ENCODE measurements at places on chromosomes 4 and X.
A peak's percentile ranks its signal among the peaks of the same experiment; 100 is the strongest.

DNA sequence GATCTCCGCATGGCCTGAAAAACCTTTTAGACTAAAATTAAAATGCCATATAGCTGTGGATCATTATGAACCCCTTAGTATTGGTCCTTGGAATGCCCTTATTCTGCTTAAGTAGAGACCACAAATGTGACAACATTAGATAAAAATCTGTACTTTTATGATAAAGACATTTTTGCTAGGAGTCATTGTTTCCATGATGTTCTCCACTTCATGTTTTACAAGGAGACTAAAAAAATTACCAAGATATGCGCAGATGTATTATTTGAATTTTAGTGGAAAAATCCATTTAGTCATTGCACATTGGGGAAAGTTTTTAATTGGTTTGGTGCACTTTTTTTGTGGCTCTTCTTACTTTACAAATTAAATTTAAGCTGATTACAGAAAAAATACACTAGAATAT lies 85.1 kb upstream of the HPRT1 start:
- no peak for DNase-seq

DNA sequence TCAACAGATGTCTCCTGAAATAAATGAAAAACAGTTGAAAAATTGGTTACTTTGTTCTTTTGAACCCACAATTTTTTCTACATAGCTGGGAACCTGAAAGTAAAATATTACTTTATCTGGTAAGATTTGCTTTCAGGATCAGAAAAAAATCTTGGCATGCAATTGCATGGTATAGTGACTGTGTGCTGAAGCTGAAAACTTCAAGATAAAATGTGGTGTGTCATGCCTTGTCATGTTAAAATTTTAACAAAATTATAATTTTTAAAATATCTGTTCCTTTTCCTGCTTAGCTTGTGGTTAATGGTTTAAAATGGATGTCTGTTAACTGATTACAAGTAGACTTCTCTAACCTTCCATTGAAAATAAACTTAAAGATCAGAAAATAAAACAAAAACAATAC lies 904.8 kb downstream of the PDHA2 start:
- no peak for DNase-seq

DNA sequence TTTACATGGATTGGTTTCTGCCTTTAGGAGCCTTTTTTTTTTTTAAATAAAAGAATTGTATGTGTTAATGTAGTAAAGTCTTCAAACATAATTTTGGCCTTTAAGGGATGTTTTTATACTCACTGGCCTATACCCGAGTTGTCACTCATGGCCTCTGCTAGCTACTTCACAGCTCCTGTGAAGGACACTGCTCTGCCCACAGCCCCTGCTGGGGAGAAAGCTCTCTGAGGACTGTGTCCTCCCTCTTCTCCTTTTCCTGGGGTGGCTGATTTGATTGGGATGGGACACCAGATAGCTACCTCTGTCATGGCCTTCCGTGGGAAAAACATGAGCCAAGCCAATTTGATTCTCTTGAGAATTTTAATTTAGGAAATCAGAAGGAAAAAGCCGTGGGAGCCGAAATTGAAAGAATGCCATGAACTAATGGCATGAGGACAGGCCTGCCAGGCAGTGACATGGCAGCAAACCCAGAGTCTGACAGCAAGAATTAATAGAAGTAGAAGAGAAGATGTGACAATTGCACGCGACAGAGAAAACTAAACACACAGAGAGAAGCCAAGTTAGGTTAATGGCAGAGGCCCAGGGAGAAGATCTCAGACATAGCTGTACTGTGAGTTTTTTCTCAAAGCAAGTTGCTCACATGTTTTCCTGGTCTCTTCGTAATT lies 81.4 kb downstream of the ARHGAP10 start:
- DNase-seq, result no peak

DNA sequence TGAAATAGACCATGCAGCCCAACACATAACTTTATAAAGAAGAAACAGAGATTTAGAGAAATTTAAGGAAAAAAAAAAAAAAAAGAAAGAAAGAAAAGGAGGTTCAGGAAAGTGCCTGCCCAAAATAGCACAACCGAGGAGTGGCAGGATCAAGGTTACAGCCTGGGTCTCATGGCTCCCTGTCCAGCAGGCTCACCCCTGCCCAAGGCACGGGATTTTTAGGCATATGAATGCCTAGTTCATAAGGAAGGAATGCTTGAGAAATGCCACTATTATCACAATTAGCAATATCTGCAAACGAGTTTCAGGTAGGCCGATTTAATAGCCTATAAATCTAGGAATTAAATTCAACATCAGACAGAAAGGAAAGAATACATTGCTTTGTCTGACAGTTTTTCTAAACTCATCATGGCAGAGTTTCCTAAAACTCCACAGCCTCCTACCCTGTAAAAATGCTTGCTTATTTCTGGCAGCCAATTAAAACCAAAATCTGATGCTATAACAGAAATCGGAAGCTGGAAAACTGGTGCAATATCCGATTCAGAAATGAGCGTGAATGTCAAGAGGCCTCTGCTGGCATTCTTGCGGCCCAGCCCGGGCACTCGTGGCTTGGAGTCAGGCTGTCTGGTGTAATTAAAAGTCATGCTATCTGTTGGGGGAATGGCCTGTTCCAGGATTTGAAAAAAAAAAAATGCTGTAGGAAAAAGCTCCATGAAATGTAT lies 63.5 kb downstream of the GEMIN8 start:
- no peak for DNase-seq

GRCh38 chrX:139642241-139642927 lies 65.6 kb downstream of the MCF2 start:
- no peak for DNase-seq

DNA sequence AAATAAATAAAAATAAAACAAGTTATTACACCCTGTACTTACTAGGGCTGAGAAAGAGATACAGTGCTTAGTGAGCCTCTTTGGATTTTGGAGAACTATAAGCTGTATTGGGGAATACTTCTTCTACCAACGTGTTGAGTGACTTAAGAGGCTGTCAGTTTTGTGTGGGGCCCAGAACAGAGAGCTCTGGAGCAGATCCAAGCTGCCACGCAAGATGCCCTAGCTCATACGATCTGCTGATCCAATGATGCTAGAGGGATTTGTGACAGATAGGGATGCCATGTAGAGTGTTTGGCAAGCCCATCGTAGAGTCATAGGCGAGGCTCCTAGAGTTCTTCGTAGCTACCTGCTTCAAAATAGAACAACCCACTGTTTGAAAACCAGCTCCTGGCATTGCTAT lies 60.3 kb upstream of the KLF3 start:
- DNase-seq, result peak; percentile 70

- no peak for DNase-seq
Observed at GRCh38 chrX:6983207-6983955, 164.1 kb upstream of the STS start.

- no peak for DNase-seq
Observed at GRCh38 chrX:135740681-135741149, 27.3 kb downstream of the CT45A1 start.

GRCh38 chrX:44908827-44909226 lies 35.8 kb downstream of the KDM6A start:
- no peak for DNase-seq

- DNase-seq, result no peak
Observed at GRCh38 chr4:100989401-100989800, 357.9 kb downstream of the PPP3CA start.

- no peak for DNase-seq
Observed at GRCh38 chr4:86442881-86443280, 83.0 kb upstream of the MAPK10 start.

DNA sequence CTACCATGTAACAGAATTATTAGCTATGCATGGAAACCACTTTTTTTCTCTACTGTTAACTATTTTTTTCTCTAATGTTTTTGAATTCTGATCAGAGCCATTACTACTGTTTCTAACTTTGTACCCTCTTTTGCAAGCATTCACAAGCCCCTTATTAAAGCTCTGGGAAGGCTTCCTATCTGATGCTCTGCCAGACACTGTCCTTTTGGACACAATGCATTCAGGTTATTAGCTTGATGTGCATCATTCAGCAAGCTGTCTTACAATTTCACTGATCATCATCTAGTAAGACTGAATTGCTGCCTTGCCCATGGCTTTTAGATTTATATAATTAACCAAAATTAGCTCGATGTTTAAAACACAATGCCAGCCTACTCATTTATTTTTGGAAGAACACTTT lies 155.1 kb downstream of the NR3C2 start:
- no peak for DNase-seq

GRCh38 chrX:31323658-31324057 lies 251.8 kb upstream of the FTHL17 start:
- DNase-seq, result no peak

DNA sequence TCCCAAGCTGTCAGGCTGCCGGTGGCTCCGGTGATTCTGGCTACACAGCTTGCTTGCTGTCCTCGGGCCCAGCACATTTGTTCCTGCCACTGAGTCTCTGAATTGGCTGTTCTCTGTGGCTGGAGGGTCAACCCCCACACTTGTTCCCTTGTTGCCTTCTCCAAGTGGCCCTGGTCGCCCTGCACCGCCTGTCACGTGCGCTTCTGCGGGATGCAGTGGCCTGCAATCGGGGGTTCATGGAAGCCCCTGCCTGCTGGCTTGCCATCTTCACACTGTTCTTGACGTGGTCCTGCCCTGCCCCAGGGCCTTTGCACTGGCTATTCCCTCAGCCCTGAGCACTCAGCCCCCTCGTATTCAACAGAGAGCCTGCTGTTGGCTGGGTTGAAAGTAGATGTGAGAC lies 8.1 kb downstream of the CLCN4 start:
- DNase-seq, result no peak

- DNase-seq, result peak; percentile 91
Observed at GRCh38 chrX:106802388-106803275, at the start of gene TBC1D8B. Gene TBC1D8B (plus strand): TSS chrX:106802673. CDS start chrX:106802854, 181 bp downstream.

DNA sequence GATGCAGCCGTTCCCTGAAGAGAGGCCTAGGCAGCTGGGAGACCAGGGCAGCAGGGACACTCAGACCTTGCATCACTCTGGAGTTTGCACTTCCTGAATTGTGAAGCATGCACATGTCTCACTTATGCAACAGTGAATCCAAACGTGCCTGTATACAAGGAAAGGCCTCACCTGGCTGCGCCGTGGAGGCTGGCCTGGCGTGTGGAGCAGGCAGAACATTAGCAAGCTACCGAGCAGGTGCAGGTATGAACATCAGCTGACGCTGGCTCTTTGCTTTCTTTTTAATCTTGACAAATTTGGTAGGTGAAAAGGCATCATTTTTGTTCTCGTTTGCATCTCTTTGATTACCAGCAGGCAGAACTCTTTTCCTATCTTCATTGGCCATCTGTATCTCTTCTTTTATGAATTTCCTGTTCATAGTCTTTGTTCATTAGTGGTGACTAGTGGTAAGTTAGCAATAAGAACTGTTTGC lies 37.1 kb upstream of the IRAK1 start:
- no peak for DNase-seq

DNA sequence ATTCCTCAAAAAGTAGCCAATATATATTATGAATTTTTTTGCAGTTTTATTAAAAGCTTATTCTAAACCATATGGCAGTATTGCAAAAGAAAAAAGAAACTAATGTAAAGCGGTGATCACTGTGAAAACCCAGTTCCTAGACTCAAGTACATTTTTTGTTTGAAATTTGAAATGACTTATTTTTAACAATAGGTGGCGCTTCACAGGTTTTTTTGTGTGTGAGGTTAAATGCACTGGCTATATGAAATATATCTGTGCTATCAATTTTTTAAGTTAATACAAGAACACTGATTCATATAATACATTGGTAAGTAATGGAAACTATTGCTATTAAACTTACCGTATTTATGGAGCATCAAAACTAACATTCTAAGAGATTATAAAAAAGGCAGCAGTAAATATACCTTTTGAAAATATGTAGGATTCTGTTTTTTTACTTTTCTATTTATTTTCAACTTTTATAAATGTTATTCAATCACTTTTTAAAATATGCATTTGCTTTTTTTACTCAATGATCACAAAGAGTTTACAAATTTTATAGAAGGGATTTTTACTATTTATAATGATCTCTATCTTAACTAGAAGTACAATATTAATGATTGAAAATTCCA lies 5.6 kb upstream of the SPRY1 start:
- DNase-seq, result no peak

GRCh38 chr4:26356081-26356501 lies 35.3 kb downstream of the RBPJ start:
- DNase-seq, result no peak

- no peak for DNase-seq
Observed at GRCh38 chrX:13414006-13414647, 94.3 kb upstream of the ATXN3L start.

GRCh38 chr4:159735281-159736207 lies 632.7 kb downstream of the RAPGEF2 start:
- no peak for DNase-seq

DNA sequence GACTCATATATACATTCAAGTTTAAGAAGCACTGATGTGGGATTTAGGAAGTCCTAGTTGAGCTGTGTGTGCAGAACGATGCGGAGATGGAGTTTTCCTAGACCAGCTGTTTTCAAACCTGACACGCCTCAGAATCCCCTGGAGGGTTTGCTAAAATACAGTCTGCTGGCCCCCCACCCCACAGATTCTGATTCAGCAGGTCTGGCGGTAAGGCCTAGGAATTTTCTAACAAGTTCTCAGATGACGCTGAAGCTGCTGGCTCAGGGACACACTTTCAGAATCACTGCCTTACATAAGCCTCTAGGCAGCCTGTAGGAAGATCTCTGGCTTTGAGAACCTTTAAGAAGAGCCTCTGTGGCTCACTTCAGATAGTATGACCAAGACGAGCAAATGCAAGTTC lies 73.1 kb downstream of the PHEX start:
- DNase-seq, result no peak

DNA sequence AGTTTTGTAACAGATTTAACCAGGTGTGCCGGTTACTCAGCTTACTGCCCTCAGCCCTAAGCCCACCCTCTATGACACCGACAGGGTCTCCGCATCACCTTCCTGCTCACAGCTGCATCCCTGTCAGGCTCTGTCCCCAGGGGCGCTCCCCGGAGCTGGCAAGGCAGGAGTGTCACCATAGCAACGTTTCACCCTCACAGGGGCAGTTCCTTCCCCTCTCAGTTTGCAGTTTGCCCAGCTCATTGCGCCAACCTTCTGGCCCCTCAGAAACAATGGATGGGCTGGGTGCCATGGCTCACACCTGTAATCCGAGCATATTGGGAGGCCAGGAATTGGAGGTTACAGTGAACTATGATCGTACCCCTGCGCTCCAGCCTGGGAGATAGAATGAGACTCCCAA lies 42.6 kb downstream of the RGS12 start:
- DNase-seq, result peak; percentile 72

- no peak for DNase-seq
Observed at GRCh38 chr4:48237996-48238645, 31.5 kb downstream of the TEC start.

DNA sequence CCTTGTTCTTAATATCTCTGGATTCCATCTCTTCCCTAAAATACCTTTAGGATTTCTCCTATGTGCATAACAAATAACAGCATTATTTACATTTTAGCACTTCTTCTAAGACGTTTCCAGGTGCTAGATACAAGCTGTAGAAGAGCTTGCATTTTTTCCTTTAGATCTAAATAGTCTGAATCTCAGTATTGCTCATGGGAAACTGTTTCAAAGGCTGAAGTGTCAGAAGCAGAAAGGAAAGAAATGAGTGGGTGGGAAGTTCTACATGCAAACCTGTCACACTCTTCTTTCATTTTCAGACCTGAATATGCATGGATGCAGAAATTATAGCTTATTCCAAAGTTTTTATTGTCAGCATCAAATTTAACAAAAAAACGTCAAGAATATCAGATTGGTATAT lies 41.8 kb downstream of the FGF13 start:
- no peak for DNase-seq

GRCh38 chrX:10370976-10371375 lies 214.2 kb downstream of the CLCN4 start:
- no peak for DNase-seq

- peak; percentile 62 for DNase-seq
Observed at GRCh38 chr4:98565681-98566301, 92.6 kb downstream of the TSPAN5 start.

All from esophagus muscularis mucosa (tissue), 4 donors.